ENCODE measurements at places on chromosomes 13 and 19.

GRCh38 chr19:33796164-33796875, at the start of gene KCTD15:
KCTD15 (plus strand) TSS chr19:33796870; CDS start chr19:33800455, 3,585 bp downstream.
- no peak for DNase-seq

DNA sequence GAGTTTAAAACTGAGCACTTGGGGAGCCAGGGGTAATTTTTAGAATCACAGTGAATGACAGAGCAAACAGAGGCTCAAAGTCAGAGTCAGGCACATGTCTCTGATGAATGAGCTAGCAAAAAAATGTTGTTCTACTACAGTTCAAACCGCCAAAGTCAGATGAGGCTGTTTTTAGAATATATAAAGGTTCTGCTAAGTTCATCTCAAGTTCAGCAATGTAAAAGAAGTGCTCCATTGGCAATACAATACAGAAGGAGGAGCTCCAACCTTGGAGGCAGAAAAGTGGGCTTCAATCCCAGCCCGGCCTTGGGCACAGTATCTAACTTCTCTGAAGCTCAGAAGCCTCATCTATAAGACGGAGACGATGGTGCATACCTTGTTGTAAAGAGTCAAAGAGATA, 70.1 kb upstream of the IPO5 start:
- no peak for DNase-seq

- no peak for DNase-seq
Observed at GRCh38 chr13:25945596-25945995, 106.2 kb downstream of the SHISA2 start.

GRCh38 chr19:18172331-18173053, 1.1 kb upstream of the IFI30 start:
- no peak for DNase-seq

DNA sequence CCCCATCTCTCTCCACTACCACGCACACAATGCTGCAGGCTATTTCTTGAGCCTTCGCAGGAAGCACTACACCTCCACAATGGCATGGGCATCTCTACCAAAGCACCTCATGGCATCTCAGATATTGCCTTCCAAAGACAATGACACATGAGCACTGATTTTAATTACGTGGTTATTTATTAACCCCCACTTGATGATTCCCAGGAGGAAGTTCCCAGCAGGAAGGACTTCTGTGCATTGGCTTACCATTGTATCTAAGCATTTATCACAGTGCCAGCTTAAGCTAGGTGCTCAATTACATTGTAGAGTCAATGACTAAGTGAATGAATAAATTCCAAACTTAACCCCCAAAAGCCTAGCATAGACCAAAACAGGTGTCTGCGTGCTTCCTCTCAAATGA, 101.4 kb downstream of the ABCC4 start:
- no peak for DNase-seq

GRCh38 chr19:9009935-9010651, at the start of gene MUC16:
MUC16 (minus strand) TSS chr19:9010409.
- no peak for DNase-seq

- DNase-seq, result no peak
Observed at GRCh38 chr13:98576200-98576945, 534 bp downstream of the STK24 start.

DNA sequence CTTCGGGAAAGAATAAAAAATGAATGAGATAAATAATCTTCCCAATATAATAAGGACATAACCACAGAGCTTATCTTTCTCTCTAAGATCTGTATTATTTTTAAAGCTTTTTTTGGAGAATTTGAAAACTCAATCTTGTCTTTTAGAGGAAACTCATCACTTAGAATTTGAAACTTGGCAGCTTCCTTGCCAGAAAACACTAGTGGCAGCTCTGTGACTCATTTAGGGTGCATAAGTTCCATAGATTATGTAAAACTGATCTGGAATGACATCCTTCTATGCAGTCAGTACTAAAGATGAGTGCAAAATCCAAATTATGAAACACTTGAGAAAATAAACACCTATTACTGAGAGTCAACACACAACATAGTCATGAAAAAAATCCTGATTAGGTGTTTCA, 848.0 kb downstream of the DACH1 start:
- no peak for DNase-seq

- no peak for DNase-seq
Observed at GRCh38 chr13:36057041-36057440, 74.1 kb downstream of the DCLK1 start.
